ENCODE measurements at places on chromosomes 16 and 17.

GRCh38 chr17:30573603-30574175, 96.5 kb downstream of the GOSR1 start:
- DNase-seq = no peak

DNA sequence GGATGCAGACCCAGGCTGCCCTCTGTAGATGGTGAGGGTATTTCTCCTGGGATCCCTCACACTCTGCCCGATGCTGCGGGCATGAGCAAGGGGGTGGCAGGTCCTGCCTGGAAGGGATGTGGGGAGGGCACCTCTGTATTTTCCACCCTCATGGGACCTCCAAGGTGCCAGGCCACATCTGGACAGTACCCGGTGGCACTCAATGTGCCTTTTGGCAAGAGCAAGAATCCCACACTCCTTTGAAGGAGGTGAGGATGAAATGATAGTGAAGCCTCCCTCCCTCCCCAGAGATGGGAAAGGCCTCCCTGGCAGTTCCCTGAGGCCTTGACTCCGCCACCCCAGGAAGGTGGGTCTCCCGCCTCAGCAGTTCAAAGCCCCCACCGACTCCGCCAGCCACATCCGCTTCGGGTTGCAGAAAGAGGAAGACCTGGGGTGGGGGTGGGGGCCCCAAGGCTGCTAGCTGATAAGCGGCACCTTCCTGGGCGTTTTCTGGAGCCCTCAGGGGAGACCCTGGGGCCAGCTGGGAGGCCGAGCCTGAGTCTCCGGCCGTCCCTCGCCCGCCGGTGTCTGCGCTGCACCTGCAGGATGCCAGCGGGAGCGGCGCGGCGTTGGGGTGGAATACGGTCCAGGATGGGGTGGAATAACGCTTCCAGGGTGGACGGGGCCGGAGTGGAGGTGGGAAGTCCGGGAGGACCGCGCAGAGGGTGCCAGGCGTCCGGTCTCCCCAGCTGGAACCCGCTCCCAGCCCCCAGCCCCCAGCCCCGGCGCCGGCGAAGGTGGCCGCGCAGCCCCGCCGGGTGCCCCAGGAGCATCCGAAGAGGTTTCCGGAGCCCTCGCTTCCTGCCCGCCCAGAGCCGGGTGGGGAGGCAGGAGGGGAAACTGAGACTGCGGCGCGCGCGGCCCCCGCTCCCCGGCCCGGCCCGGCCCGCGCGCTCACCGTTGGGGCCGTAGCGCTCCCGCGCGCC, 718 bp downstream of the ATP2A3 start:
- DNase-seq = no peak

- DNase-seq = no peak
These were observed 143.9 kb downstream of the KCNJ2 start for GRCh38 chr17:70313086-70313852.

DNA sequence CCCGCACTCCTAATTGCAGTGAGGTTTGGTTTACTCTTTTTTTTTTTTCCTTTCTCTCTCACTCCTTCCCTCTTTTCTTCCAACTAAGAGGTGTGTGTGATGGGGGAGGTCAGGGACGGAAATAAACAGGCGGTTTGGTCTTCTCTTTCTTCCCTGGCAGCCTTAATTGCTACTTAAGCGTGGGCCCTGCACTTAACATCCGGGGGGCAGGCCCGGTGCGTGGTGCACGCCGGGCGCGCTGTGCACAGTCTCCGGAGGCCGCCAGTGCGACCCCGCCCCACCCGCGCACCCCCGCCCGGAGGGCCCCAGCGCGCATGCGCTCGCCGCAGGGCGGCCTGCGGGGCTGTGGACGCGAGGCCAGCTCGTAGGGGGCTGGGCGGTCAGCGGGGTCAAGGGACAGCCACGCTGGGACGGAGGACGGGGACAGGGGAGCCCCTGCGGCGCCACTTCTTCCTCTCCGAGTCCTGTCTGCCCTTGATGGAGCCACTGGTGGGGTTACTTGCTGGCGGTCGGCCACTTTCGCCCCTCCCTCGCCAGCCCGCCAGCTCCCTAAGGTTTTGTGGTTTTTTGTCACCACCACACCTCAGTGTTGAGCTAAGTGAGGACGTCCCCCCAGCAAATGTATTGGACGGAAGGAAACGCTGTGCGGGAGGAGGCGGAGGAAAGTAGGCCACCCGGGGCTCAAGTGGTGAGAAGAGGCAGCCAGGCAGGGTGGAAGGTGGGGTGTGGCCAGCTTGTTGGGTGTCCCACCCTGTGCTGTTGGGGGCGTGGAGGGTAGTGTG, 120.9 kb downstream of the MRM1 start:
- peak; percentile 30 for DNase-seq

DNA sequence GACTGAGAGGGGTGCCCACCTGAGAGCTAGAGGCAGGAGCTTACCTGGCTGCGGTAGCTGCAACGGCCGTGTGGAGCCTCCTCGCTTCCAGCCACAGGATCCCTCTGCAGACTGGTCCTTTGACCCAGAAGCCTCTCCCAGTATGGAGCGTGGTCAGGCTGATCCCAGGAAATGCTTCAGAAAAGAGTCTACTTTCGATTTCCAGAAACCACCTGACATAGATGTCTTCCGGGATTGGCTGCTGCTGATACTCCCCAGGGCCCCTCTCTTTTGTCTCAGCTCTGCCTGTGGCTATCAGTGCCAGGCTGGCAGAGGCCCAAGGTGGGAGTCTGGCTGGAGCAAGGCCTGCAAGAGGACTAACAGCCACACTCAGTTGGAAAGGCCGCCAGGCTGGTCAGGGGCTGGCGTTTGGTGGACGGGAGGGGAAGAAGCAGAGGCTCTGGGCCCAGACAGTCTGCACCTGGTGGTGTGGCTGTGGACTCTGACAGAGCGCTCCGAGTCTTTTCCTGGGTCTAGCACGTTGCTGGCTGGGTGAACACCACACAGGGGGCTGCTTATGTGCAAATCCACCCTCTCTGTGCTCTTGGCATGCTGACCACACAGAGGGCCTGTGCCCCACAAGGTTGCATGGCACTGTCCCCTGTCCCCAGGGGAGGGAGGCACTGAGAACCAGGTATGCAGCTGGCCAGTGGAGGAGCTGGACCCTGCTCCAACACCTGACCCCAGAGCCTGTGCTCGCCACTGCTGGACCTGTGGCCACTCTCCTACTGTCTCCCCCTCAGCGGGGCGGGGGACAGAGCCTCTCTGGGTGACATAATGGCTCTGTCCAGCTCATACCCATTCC, at the start of gene LGALS3BP:
Gene LGALS3BP, minus strand, starts transcription at position 144 of the 844 bp plus-strand sequence. CDS start 2,732 bp downstream, outside the sequence.
- no peak for DNase-seq

DNA sequence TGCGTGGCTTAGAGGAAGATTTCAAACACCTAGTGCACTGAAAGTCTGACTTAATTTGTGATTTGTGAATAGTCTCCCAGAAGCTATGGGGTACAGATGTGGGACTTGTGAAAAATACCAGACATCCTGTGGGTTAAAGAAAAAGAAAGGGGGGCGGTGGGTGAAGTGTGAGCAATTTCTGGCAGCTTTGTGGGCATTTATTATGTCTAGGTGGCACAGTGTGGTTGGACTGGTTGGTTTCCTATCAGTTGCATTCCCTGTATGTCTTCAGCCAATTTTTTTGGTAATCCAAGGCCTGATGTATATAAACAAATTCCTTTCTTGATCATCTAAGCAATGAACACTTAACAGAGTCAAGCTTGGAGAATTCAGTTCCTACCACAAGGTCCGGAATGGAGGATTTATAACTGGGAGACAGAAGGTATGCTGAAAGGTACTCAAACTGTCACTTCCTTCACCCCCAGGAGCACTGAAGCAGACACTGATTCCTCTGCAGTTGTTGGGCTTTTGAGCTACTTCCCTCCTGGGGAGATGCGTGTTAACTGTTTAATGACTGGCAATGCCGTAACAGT, 211.6 kb downstream of the WWOX start:
- DNase-seq = no peak

GRCh38 chr17:61393904-61394629, 5.6 kb upstream of the TBX2 start:
- no peak for DNase-seq

- no peak for DNase-seq
These were observed 239.8 kb upstream of the CCL2 start for GRCh38 chr17:34015253-34015652.

- DNase-seq = no peak
These were observed 13.8 kb downstream of the USP22 start for GRCh38 chr17:21029036-21029435.

DNA sequence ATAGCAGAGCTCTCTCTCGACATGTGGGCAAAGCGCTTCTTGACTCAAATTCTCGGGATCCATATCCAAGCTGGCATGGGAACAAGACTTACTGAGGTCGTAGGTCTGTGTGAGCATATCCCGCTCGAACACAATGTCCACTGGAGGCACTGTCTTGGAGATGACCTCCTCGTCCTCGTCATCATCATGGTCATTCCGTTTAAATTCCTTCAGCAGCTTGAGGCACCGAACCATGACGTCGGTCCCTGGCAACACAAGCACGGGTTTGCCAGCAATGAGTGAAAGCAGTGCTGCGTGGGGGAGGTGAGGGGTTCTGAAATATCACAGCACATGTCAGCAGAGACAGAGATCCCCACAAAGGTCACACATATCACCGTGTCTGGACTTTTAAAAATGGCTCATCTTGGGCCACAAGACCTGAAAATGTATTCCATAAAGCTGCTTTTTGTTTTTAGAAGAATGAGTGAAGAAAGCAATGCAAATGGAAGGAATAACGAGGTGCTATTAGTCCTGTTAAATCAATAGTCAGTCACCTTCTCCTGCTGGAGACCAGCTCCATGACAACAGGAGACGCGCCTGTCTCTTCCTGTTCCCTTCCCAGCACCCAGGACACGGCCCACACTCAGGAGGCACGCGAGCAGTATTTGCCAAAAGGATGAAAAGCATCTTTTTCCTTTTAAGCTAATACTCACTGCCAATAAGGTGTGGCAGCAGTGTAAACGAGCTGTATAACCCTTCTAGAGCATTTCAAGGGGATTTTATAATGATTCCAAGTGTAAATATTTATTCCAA, 37.9 kb downstream of the GTF3C1 start:
- DNase-seq = no peak

DNA sequence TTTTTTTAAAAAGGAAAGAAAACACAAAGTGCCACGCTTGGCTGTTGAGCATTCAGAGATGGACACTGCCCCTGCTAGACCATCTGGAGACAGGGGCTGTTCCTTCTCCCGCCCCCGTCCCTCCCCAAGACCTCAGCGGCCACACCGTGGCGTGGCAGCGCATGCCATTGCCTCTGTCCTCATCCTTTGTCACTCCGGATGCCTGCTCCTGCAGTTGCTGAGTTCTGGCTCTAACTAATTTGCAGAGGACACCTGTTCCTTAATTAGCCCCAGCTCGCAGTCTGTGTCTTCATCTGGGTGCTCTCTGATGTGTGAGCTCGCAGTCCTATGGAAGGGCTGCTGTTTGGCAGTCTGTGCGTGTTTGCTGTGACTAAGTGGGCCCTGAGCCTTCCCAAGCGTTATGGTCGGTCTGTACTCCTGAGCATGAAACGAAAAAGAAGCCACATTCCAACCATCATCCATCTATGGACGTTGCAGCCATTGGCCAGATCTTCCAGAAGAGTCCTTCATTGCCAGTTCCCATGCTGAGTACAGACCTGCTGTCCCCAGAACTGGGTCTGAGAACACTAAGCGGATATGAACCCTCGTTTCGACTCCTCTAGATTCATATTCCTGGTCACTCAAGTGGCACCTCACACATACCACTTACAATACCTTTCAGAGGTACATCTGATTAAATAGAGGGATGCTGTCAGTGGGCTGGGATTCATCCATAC, 40.9 kb upstream of the NAT9 start:
- DNase-seq = no peak

- DNase-seq = no peak
These were observed 36.7 kb downstream of the SEC14L5 start for GRCh38 chr16:4994719-4995434.

GRCh38 chr16:10949424-10949970, 5.1 kb downstream of the CLEC16A start:
- peak; percentile 66 for DNase-seq

DNA sequence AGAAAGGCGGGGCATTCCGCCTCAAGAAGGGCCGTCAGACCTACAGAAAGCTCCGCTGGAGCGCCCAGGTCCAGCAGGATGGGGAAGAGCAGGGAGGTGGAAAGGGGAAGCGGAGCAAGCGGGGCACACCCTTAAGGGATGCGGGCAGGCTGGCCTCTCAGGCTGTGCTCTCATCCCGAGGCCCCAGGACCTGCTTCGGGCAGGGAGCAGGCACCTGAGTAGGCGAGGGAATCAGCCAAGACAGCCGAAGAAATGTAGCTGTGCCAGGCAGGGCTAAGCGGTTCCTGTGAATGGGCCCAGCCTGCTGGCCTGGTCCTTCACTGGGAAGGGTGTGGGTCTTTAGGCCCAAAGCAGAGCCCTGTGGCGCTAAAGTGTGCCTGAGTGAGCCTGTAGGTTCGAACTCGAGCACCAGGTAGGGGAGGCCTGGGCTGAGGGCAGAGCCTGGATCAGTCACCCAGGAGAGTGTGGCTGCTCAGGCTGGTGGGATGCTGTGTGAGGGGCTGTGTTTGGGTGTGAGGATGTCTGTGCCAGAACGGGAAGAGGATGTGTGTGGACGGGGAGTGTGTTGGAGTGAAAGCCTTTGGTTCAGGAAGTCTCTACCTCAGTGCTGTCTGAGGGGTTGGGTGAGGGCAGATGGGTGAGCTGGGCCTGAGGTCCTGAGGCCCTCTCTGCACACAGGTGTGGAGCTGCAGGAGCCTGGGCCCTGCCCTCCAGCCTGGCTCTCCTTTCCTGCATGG, 3.3 kb downstream of the TBX4 start:
- no peak for DNase-seq

DNA sequence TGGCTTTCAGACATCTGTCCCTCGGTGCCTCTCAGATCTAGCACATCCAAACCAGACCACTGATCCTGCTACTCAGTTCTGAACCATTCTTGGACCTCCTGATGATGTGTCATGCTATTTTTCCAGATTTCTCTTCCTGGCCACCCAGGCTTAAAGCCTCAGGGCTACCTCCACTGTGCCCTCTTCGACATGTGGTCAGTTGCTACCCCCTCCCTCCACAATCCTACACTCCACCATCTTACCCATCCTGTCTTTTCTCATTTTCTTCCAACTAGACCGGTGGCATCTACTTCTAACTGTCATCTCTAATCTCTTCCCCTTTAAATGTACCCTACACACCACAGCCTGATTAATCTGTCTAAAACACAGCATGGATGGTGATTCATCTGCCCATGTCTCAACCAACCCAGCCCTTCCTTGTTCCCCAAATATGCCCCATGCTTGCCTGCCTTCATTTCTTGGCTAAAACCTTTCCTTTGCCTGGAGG, 478.6 kb downstream of the SLC39A11 start:
- no peak for DNase-seq

GRCh38 chr17:65196617-65197016, 59.4 kb downstream of the RGS9 start:
- no peak for DNase-seq

Data from GM12864 (cell line).